ENCODE measurements at places on chromosomes 5 and 9.
A peak's percentile ranks its signal among the peaks of the same experiment; 100 is the strongest.

GRCh38 chr9:35864695-35865255 is 5.4 kb downstream of the OR13J1 start:
- H3K27ac ChIP-seq, result no peak overlapping the region
- no peaks in the 10 kb centered on the region for H3K36me3 ChIP-seq
- peaks cover 9% of the 10 kb centered on the region for H3K27me3 ChIP-seq
- DNase-seq, result no peak

DNA sequence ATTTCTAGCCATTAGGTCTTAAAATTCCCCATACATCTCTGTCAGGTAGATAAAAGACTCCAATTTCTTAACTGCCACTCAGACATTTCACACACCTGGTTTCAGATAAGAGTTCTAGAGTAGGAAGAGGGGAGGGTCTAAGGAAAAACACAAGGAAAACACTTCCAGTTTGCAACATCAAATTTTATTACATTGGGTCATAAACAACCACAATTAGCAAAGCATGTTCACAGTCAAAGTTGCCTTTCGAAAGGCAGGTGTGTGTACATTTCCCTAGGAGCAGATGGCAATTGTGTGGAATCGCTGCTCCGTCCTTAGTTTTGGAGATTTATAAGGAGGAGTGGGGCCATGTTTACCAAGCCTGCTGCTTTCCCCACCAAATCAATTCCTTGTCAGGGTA is 120.8 kb downstream of the DMRT2 start:
- no peaks in the 10 kb centered on the region for H3K27me3 ChIP-seq
- no peak overlapping the region for H3K27ac ChIP-seq
- H3K4me1 ChIP-seq, result peaks cover 3% of the 10 kb centered on the region
- H3K4me3 ChIP-seq, result no peak overlapping the region

DNA sequence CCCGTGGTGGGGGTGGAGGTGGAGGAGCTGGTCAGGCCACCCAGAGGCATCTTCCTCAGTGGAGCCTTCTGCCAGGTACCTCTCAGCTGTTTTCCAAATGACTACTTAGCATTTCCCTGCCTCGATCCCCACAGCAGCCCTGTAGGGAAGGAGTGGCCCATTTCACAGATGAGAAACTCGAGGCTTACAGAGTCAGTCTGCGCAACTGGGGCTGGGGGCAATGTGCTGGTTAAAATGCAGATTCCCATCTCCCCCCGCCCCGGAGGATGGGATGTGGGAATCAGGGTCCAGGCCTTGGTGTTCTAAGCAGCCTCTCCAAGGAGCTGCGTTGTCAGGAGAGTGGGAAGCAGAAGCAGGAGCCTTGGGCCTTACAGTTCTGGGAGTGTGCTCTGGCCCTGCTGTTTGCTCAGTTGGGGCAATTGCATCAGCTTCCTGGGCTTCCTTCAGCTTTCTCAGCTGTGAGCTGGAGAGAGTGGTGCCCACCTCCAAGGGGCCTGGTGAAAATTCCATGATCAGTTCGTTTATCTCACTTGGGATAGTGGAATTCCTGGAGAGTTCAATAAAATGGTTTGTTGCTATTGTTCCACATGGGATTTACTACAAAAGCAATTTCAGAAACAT is 19.4 kb downstream of the ERGIC1 start:
- peaks cover 33% of the 10 kb centered on the region for H3K4me1 ChIP-seq
- DNase-seq, result no peak
- no peaks in the 10 kb centered on the region for H3K36me3 ChIP-seq
- peak overlapping the region; percentile 48 for H3K27ac ChIP-seq
- no peaks in the 10 kb centered on the region for H3K27me3 ChIP-seq

GRCh38 chr5:145908206-145908960 is 28.0 kb upstream of the SH3RF2 start:
- no peak overlapping the region for H3K27ac ChIP-seq
- no peaks in the 10 kb centered on the region for H3K4me1 ChIP-seq
- no peaks in the 10 kb centered on the region for H3K36me3 ChIP-seq
- H3K27me3 ChIP-seq, result peaks cover 4% of the 10 kb centered on the region

DNA sequence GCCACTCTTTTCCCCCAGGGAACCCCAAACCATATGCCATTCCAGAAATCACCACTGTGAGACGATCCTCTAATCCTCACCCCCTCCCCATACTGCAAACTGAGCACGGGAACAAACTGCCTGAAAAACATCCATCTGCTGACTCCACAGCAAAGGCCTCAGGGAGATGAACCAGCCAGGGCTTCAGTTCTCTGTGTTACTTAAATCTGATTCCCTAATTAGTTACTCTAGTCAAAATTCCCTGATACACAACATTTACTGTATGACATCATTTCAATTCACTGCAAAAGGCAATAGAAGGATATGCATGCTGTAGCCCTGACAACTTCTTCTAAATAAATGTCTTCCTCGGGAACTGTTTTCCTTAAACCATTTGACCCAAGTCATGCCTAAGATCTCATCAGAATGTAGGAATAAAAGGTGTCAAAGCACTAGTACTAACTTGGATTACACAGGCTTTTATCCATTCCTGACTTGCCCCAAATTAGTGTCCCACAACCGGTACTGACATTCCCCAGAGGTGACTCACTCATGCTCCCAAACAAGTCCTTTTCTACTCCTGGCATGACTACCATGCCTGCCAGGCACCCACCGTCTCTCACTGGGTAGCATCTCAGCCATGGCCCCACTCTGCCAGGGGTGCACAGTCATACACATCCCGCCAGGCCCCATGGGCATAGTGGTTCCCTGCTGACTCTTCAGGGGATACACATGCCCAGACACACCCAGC is 35.0 kb downstream of the MTX3 start:
- no peaks in the 10 kb centered on the region for H3K4me1 ChIP-seq
- H3K27me3 ChIP-seq, result no peaks in the 10 kb centered on the region
- no peak overlapping the region for H3K4me3 ChIP-seq
- H3K36me3 ChIP-seq, result no peaks in the 10 kb centered on the region
- H3K27ac ChIP-seq, result no peak overlapping the region
